Amniotic epithelial cell (primary cell): ENCODE measurements at places on chromosomes 5 and 9.
A peak's percentile ranks its signal among the peaks of the same experiment; 100 is the strongest.

- peak; percentile 74 for DNase-seq
These were observed 773.4 kb downstream of the BRINP1 start for GRCh38 chr9:118595719-118596305.

GRCh38 chr9:80492221-80492620 is 920.5 kb downstream of the TLE4 start:
- DNase-seq, result peak; percentile 18

DNA sequence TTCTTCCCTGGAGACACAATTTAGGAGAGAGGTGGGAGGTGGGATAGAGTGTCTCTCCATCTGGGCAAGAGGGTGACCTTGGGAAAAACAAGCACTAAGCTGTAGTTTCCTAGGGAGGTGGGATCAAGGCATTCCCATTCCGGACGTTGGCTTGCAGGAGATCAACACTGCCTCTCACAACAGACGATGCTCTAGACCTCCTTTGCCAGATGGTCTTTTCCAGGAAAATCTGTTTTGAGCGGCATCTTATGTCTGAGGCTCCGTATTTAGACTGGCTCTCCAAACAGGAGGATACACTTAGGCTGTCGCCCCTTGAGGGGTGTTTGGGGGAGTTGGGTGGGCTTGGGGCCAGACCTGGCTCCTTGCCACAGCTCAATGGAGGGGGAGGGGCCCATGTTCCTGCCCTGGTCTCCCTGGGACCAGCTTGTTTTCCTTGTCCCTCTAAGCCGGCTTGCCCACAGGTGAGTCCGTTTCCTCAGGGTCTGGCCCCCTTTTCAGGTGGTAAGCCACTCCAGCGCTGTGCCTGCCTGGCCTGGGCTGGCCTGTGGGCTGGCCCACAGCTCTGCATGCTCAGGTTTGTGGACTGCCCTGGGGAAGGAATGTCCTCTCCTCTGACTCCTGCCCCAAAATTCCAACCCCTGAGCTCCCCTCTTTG is 2.4 kb downstream of the PSD2 start:
- DNase-seq, result no peak

- no peak for DNase-seq
These were observed 25.3 kb downstream of the PTGES2 start for GRCh38 chr9:128102196-128102595.

DNA sequence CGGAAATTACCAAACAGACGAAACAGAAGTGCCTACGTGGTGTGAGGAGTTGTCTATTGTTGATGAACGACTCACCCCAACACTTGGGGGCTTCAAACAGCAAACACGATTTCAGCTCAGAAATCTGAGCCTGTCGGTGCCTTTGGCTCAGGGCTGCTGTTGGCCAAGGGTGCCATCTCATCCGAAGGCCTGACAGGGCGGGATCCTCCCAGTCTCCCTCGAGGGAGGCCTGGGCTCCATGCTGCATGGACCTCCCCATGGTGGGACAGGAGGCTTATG is 1.3 kb downstream of the LRRC14B start:
- no peak for DNase-seq

DNA sequence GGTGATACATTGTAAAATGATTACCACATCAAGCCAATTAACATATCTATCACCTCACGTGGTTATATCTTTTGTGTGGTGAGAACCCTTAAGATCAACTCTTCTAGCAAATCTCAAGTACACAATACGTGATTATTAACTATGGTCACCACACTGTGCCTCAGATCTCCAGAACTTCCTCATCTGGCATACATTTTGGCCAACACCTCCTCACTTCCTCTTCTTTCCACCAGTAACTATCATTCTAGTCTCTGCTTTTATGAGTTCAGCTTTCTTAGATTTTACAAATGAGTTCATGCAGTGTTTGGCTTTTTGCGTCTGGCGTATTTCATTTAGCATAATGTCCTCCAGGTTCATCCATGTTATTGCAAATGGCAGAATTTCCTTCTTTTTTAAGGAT is 35.8 kb downstream of the PRKACG start:
- no peak for DNase-seq

- no peak for DNase-seq
These were observed 108.3 kb downstream of the CETN3 start for GRCh38 chr5:90301248-90301647.

- no peak for DNase-seq
These were observed 300.8 kb downstream of the OSTF1 start for GRCh38 chr9:75389101-75389500.

GRCh38 chr9:137456061-137456863 is 2.9 kb downstream of the NSMF start:
- DNase-seq, result no peak

DNA sequence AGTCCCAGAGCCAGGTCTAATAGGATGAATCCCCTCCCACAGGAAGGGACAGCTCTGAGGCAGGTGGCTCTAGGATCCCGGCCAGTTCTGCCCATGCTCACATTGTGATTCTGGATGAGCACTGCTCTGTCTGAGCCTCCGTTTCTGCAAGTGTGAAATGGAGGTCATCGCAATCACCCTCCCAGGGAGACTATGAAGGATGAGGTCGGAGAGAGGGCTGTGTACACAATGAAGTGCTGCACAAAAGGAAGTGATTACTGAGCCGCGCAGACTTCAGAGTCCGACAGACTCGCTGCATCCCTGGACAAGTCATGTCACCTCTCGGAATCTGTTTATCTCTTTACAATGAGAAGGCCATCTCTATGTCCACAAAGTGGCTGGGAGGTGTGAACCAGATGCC is 21.7 kb downstream of the LHX6 start:
- DNase-seq, result no peak

GRCh38 chr5:60851626-60852025 is 7.6 kb upstream of the ELOVL7 start:
- DNase-seq, result no peak

GRCh38 chr5:96157077-96157780 is 195.6 kb upstream of the ELL2 start:
- no peak for DNase-seq

DNA sequence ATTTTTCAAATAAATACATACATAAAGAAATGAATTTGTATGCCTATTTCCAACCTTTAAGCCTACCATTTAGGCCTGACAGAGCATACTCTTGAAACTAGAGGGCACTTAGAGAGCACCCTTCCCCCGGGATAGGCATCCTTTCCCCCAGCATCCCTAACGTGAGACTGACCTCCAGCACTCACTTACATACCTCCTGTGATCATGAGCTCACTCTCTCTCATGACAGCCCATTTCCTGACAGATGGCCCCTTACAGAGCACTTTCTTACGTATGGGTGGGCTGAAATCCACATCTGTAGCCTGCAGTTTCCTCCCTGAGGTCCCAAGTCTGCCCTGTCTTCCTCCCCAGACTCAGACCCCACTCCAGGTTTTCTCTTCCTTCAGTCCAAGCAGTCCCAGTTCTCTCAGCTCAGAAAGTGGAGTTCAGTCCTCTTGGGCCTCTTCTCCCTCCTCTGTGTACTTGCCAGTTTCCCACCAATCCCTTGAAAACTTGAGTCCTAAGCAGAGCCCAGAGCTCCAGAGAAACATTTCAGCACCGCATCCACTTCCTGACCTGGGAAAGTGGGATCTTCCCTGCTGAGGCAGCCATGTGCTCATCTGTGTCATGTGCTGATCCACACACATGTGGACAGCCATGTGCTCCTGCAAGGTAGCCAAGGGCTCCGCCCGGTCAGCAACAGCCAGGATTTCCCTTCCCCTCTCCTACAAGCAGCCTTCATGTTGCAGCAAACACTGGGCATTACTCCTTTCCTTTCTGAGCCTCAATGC is 2.2 kb upstream of the CDX1 start:
- no peak for DNase-seq

DNA sequence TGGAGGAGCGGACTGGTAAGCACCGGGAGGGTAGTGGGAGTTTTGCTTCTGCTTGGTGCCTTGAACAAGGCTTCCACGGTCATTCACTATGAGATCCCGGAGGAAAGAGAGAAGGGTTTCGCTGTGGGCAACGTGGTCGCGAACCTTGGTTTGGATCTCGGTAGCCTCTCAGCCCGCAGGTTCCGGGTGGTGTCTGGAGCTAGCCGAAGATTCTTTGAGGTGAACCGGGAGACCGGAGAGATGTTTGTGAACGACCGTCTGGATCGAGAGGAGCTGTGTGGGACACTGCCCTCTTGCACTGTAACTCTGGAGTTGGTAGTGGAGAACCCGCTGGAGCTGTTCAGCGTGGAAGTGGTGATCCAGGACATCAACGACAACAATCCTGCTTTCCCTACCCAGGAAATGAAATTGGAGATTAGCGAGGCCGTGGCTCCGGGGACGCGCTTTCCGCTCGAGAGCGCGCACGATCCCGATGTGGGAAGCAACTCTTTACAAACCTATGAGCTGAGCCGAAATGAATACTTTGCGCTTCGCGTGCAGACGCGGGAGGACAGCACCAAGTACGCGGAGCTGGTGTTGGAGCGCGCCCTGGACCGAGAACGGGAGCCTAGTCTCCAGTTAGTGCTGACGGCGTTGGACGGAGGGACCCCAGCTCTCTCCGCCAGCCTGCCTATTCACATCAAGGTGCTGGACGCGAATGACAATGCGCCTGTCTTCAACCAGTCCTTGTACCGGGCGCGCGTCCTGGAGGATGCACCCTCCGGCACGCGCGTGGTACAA is 556 bp downstream of the PCDHGC3 start:
- DNase-seq, result peak; percentile 73

DNA sequence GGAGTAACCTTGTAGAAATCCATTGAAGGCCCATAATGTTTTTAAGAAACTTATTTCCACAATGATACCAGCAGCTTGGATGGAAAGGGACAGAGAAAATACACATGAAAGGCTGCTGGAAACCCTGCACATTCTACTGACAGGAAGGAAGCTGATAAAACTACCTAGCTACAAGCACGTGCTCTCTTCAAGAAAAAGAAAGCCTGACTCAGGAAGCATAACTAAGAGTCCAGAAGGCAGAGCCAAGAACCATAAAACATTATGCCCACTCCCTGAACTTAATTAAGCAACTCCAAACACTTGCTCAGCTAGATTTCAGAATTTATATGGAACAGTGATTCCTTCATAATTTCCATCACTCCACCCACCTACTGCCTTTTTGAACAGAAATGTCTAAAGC is 430.8 kb downstream of the SEMA5A start:
- DNase-seq, result no peak

GRCh38 chr5:73673161-73673591 is 47.2 kb downstream of the ARHGEF28 start:
- peak; percentile 95 for DNase-seq

DNA sequence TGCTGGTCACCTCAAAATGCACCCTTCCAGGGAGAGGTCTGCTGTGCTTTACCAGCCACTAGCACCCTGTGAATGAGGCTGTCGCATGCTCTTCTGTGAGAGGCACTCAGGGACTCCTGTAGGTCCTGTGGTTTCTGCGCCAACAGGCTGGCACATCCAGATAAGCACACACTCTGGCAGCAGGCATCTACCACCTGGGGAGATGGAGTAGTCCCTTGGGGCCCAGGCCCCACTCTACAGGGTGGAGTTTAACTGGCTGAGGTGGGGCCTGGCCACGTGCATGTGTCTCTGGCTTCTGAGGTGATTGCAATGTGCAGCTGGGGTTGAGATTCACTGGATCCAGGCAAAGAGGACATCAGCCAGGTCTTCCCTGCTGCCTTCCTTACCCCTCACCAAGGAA is 32.3 kb downstream of the TMEM174 start:
- DNase-seq, result no peak

- DNase-seq, result no peak
These were observed 585.2 kb upstream of the TUSC1 start for GRCh38 chr9:26263478-26263877.

- DNase-seq, result no peak
These were observed 170.5 kb downstream of the EPB41L4A start for GRCh38 chr5:112248623-112249022.

GRCh38 chr9:90979138-90979551 is 177.5 kb downstream of the SYK start:
- DNase-seq, result no peak

GRCh38 chr5:1009359-1010180 is 968 bp downstream of the NKD2 start:
- DNase-seq, result no peak

DNA sequence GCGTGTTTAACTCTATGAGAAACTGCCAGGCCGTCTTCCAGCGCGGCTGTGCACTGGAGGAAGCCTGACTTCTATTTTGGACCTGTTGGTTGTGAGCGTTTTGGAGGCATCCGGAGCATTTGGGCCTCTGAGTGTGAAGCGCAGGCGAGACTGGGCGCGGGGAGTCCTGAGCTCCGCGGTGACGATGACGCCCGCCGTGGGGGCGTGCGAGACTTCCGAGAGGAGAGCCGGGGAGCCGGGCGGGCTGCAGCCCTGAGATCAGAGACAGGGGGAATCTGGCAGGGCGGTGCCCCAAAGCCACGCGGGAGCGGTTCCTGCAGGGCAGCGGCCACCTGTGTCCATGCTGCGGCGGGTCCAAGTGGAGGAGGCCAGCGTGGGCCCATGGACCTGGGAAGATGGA is 47.4 kb downstream of the NTNG2 start:
- no peak for DNase-seq

DNA sequence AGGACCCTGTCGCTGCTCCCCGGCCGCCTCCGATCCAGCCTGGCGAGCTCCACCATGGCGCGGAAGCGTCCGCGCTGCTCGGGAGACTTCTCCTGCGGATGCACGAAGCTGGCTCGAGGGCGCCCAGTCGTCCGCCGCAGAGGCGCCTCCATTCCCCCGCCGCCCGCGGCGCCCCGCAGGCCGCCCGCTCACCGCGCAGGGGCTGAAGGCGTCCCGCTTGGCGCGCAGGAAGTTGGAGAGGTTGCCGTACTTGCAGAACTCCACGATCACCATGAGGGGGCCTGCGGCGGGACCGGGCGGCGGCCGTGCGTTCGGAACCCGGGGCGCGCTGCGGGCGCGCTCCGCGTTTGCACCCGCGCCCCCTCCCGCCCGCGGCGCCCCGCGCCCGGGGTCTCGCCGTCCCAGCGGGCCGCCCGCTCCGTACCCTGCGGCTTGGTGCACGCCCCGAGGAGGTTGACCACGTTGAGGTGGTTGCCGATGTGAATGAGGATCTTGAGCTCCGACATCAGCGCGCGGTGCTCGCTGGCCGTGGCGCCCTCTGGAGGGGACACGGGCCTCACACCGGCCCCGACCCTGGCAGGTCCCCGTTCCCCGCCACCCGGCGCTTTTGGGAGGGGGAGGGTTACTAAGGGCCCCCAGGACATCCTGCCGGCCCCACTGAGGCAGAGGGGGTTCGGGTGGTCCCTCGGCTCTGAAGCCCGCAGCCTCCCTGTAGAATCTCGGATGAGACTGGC is 27.7 kb upstream of the SCGB3A1 start:
- peak; percentile 30 for DNase-seq

DNA sequence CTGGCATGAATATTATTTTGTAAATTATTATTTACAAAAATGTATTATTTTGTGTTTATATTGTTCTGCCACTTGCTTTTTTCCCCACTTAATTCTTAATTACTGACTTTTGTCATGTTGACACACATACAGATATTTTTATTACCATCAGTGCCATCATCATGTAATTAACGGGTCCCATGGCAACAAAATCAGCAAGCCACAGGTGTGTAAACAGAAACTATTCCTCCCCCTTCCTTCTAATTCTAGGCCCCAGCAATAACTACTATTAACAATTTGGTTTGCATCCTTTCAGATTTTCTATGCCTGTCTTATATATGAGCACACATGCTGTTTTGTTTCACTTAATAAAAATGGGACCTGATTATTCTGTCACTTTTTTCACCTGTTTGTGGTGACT is 29.3 kb downstream of the CYFIP2 start:
- no peak for DNase-seq
